ENCODE measurements at places on chromosomes 2 and 18.

- no peak for DNase-seq
These were observed 108.8 kb downstream of the SPOPL start for GRCh38 chr2:138610201-138610953.

DNA sequence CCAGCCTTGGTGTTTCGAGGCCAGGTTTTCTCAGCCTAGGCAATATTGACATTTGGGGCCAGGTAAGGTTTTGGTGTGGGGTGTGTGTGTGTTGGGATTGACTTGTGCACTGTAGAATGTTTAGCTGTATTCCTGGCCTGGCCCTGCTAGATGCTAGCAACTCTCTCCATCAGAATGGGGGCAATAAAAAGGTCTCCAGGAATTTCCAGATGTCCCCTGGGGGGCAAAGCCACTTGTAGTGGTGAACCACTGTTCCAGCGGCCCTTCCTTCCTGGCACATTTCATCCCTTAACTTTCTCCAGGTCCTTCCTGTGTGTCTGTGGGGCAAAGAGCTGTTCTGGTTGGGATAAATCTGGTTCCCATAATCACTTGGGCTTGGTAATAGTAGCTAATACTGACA lies 12.0 kb downstream of the LIPG start:
- DNase-seq = no peak

DNA sequence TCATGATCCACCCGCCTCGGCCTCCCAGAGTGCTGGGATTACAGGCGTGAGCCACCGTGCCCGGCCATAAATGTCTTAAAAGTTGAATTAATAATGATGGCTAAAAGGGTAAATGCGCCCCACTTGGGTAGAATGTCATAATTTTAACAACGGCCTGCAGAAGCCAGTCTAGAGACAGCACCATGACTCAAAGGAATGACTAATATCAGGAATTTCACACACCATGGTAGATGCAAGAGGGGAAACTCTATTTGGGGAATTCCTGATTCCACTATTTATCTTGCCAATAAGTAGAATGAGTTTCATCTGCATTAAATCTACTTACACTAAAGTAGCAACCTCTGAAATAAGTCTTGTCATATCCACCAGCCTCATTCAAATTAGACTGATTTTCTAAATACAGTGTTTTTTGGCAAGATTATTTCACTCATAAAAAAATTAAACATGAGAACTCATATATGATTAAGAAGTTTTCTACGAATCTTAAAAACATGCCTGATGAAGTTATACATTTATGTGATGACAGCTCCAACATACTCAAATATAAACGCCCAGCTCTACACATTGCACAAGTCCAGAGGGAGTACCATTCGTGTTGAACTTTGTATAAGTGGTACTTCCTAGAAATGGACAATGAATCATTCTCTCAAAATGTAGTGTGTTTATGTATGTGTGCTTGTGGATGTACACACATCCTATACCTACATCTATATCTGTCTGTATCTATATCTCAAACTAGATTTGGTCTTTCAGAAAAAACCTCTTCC lies 309.7 kb downstream of the IRS1 start:
- DNase-seq = no peak

- no peak for DNase-seq
These were observed 22.1 kb downstream of the FAM171B start for GRCh38 chr2:186716004-186716403.
